ENCODE measurements at places on chromosomes 6 and 20.

DNA sequence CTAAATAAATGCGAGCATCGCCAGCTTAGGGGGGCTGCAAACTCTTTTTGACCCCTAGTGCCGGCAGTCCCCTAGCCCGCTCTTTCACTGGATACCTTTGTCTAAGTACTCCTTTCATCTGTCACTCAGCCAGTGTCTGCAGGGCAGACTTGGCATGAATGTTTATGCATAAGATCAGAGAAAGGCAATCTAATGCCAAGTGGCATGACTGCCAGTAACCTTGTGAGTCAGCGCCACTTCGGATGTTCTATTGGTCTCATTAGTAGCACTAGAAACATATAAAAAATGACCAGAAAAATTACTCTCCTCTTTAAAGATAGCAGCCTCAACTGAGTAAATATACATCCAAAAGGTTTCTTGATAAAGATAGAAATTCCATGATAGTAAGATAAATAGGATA, 192.2 kb downstream of the TBC1D32 start:
- no peak for DNase-seq

DNA sequence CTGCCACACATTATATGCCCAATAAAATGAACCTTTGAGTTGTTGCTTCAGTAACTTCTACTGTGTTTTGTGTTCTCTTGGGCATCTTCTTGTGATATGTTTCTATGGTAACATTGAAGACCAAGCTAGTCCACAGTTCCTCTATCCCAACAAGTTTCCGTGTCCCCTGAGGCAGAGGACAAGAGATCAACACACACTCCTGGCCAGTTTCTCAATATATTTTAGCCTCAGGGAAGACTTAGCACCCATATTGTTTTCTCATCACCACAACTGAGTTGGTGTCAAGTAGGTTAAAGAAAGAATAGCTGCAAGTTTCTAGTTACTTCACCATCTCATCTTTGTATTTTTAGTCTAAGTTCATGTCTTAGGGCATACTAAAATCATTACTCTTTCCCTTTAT, 277.5 kb downstream of the UST start:
- no peak for DNase-seq

DNA sequence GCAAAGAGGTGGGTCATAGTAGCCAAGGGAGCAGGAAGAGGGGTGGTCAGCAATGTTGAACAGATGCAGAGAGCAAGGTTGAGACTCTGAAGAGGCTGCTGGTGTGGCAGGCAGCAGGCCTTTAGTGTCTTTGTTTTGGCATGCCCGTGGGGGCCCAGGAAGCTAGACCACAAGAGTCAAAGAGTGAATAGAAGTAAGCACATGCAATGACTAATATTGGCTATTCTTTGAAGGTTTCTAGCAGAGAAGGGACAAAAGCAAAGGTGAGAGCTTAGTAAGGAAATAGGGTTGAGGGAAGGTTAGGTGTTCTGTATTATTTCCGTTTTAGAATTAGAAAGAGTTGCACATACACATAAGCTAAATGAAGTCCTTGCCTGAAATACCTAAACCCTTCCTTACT, 18.8 kb downstream of the TDRD6 start:
- no peak for DNase-seq

GRCh38 chr20:45781391-45781931, 10.2 kb downstream of the WFDC3 start:
- DNase-seq = no peak

DNA sequence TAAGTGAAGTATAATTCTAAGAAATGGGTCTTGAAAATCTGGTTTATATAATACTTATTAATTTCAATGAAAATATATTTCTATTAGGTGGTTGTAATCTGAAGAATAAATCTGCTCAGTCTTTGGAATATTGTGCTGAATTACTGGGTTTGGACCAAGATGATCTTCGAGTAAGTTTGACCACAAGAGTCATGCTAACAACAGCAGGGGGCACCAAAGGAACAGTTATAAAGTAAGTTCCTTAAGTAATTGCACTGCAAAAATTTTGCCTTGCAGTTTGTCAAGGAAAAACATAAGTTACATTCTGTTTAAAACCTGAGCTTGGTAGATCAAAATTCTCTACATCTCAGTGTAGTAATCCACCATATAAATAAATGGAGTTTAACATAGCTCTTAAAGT, 106.0 kb downstream of the MYO6 start:
- no peak for DNase-seq

GRCh38 chr6:78611102-78611620, 256.2 kb upstream of the IRAK1BP1 start:
- no peak for DNase-seq

DNA sequence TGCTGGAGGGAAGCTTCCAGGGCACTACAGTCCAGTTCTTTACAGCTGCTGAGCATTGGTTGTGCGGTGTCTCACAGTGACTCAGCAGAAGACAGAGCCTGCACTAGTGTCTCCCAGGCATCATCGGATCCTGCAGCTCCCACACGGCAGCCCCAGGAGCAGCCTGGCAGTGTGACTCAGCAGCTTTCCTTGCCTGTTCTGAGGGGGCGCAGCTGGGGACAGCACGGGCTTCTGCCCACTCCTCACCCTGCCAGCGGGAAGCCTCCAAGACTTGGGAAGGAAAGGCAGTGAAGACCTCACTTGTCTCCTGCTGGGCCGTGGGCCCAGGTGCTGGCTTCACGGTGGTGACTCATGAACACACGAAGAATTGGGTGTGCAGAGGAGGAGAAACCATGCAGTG, 165.4 kb downstream of the SYNDIG1 start:
- peak; percentile 25 for DNase-seq

DNA sequence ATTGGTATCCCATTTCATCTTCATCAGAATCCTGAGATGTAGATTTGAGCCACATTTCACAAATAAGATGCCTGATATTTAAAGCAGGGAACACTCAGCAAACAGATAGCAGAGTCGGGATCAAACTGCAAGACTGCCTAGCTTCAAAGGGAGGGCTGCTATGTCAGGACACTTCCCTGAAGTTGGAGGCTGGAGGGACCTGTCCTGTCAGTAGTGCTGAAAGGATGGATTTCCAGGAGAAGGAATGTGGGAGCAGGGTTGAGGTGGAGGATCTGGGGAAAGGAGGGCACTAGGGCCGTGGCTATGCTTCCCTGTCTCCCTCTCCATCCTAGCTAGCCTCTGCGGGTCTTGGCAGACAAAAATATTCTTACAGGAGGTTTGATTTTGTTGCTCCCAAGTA, 32.2 kb downstream of the COX4I2 start:
- no peak for DNase-seq

DNA sequence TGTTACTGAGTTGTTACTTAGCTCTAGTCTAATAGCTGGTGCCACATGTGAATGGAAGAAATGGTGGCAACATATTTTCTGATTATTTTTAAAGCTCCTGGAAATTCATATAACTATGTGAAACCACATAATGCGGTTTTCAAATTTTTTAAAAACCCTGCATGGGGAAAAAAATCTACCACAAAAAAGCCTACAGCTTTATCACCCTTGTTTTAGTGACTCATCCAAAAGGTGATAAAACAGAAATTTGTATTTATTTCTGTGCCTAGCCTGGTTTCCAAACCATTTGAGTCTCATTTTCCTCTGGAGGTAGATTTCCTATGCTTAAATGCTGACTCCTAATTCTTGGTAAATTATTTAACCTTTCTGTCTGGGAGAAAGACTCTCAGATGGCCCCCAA, 5.4 kb upstream of the FBXO30 start:
- DNase-seq = no peak
